Foreskin fibroblast (primary cell): ENCODE measurements at places on chromosomes 7 and 10.

DNA sequence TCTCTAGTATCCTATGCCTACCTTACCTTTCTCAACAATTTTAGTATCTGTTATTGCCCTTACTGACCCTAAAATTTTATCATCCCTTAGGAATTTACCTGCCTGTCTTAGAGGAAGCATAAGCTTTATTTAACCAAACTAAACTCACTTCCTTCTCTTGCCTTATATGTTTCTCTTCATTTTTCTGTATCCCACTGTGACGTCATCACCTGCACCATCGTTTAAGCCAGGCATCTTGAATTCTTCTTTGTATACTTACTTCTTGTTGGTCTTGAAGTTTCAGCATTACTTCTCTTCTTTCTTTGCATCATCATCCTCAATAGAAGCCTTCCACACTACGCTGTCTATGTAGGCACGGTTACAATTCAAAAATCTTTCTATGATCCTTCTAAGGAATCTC, 231.0 kb upstream of the SMIM30 start:
- DNase-seq: no peak

GRCh38 chr10:132892004-132892403, 50.4 kb downstream of the CFAP46 start:
- DNase-seq: peak; percentile 28

DNA sequence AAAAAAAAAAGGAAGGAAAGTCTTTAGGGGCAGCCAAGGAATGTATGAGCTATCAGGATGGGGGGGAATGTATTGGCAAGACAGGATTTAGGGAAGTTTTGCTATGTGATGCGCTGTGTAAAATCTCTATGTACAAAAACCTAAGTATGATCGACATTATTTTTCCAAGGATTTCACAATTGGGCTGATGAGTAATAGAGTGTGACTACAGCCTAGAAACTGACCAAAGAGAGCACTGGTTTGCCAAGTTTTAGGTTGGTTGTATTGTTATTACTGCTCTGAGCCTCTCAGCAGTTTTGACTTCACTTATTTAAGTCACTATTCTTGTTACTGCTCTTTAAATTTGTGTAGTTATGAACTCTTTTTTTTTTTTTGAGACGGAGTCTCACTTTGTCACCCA, 107.3 kb downstream of the NRCAM start:
- peak; percentile 91 for DNase-seq

DNA sequence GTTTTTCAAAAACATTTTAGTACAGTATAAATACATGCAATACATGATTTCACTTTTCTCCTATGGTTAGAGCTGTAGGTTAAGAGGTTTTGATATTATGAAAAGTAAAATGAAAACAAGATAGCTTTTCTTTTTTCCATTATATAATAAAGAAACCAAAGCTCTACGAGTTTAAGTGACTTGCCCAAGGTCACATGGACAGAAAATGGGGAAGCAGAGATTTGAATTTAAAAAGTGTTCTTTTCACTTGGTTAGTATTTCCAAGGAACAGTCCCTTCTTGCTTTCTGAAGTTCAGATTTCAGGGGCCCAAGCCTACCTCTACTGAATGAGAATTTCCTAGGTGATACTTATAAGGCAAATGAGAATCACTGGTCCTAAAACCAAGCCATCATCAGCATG, 13.2 kb upstream of the MAP3K8 start:
- DNase-seq: no peak

DNA sequence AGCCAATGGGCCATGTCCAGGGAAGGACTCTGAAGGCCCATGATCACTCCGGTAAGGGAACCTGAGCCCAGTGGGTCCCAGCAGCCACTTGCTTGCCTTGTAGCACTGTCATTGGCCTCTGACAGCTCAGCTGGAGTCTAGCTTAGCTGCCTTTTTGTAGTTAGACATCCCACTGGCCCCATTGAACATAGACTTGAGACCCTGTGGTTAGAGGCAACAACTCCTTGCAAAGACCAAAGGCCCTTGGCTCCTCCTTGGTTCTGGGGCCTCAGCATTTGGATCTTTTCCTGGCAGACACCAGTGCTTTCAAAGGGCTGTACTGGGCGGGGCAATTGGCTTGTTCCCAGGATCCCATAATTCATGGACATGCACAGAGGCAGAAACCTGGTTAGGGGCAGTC, 321.2 kb downstream of the CXCL12 start:
- no peak for DNase-seq

DNA sequence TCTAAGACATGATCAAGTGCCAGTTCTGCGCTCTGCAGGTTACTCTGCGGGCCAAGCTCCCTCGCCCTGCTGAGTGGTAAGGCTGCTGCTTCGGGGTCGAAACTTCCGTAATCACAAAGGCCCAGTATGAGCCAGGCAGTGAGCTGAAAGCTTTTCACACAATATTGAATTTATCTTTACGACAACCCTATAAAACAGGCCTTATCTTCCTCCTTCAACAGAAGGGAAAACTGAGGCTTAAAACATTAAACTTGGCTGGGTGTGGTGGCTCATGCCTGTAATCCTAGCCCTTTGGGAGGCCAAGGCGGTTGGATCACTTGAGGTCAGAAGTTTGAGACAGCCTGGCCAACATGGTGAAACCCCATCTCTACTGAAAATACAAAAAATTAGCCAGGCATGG, 83.3 kb downstream of the FAM107B start:
- no peak for DNase-seq

GRCh38 chr7:88455696-88456095, 149.0 kb upstream of the STEAP4 start:
- peak; percentile 5 for DNase-seq

DNA sequence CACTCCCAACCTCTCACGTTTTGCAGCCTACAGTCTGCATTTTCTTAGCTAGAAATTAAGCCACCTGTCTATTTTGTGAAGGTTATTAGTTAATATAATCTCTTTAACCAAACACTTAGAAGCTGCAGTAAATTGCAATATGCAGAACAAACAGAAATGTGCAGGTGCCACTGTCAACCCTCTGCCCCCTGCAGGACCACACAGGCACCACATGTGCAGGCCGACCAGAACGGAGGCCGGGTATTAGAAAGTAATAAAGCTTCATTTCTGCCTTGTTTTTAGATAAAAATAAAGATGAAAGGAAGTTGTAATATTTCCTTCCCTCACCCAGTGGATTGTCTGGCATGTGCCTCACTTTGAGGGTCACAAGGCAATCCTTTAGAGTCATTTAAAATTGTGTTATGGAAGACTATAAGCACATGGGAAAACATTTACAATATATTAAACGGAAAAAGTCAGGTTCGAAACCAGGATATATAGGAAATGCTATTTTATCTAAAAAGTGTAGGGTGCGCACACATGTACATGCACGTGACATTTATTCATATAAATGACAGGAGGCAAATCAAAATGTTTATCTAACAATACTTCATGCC, 158.2 kb downstream of the ARHGAP12 start:
- DNase-seq: peak; percentile 33

DNA sequence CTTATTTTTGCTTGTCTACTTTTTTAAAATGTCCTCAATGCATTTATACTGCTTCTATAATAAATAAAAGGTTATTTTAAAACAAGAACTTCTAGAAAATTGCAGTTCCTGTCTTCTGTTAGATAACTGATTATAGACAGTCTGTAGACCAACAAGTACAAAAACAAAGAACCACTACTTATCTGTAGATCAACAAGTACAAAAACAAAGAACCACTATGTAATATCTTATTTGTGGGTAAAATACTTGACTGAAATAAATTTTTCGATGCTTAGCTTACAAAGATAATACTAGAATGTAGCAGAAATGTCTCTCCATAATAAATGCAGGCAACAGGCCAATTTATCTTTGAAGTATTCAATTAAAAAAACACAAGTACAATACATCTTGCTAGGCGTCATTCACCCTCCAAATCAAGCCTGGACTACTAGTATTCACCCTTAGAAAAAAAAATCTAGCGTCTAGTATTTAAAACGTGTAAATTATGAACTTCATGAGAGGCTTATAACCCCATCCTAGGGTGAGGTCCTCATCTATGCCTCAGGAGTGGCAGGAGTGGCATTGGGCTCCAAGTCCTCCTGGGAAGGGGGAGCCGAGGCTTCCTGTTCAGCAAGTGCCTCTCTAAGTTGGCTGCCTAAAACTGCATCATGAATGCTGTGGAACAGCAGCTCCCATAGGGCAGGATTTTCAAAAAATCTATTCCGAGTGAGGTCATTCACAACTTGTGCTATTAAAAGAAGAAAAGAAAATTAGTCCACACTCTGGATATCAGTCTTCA, 26.6 kb downstream of the PSMC2 start:
- DNase-seq: no peak

GRCh38 chr10:71550628-71551027, 153.9 kb downstream of the CDH23 start:
- DNase-seq: no peak

DNA sequence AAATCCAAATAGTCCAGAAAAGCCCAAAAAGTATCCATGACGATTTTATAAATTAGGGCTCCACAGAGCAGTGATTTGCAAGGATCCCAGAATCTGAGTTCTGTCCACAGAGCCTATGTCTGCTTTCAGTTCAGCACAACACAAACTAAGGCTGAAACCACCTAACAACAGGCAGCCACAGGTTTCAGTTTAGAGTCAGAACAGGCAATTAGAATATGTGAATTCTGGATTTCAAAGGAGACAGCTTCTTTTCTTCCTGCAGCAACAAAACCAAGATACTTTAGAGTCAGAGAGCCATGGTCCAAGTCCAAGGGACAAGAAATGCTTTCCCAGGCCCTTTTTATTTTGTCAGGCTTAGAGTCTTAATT, 23.6 kb downstream of the IFIT3 start:
- no peak for DNase-seq

- DNase-seq: no peak
Measured at GRCh38 chr10:43193496-43194080, 55.3 kb downstream of the CSGALNACT2 start.

DNA sequence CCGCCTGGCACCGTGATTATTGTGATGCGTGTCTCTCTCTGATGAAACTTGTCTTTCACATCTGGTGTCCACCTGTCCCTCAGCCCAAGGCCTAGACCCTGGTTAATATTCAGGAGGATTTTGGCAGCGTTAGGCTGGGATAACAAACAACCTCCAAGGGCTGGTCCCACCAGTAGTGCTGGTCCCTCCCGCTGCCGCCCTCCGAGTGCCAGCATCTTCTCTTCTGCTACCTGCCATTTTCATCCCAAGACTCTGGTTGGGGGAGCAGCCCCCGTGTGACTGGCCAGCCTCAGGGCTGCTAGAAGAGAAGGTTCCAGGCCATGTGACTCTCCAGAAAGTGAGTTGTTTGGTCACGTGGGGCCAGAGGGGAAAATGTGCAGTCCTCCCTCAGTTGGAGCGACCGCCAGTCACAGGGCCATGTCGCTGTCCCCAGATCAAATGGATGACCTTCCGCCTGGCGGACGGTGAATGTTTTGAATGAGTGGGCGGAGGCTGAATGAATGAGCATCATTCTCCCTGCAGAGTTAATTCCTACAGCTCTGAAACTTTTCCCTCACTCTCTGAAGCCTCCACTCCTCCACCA, 479.9 kb upstream of the FOXK1 start:
- DNase-seq: no peak

DNA sequence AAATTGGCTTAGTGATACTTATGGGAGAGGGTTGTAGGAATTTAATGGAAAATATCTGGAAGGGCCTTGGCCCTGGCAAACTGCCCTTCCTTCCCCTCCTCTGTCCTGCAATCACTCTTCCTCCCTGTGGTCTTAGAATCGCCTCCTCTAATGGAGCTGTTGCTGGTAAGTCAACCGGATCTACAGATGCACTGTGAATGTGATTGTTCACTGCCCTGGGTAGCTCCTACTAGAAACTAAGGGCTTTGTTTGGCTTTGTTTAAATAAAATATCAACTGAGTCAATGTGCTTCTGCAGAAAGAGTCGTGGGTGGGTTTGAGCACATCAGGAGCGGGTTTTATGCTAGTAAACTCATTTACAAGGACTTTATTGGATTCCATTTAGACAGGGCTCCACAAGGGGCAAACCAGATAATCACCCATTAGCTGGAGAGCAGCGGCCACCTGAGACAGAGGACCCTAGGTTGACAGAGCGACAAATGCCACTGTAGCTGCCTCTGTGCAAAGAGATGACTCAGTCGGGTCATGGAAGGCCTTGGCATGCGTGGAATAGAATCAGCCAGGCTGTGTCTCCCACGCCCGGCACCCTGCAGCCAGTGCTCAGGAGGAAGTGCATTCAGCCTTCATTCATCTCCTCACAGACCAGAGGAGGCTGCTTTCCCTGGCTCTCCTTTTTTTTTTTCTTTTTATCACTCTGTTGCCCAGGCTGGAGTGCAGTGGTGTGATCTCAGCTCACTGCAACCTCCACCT, 97.9 kb downstream of the GAD2 start:
- no peak for DNase-seq

DNA sequence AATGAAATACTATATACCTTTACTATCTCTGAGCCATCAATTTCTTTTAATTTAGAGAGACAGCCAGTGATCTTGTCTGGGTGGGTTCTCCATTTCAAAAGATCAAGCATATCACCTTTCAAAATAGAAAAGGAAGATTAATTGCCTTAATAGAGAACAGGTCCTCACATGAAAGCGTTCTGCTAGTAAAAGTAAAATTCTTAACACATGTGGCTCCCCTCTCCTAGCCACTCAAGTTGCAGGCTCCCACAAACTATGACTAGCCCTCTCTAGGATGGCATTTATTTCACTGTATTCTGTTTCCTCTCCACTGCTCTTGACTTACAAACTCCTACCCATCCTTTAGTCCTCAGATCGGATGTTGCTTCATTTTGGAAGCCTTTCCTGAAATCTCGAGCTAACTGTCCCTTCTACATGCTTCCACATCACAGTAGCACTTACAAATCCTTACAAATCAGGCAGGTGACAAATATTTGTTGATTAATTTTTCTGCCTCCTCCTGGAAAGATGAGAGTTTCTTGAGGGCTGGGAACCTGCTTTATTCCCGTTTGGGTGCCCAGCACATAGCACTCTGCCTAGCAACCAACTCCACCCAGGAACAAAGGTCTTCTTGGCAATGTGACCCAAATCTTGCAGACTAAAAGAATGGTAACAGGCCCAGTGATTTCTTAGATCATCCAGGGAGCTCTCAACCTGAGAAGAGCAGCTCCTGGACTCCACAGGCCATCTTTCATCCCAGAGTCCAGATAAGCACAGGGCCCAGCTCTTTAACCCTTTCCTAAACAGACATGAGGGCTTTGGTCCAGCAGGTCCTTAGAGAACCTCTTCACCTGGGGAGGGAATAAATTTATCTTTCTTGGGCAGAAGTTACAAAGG, 310.4 kb upstream of the IMMP2L start:
- no peak for DNase-seq

DNA sequence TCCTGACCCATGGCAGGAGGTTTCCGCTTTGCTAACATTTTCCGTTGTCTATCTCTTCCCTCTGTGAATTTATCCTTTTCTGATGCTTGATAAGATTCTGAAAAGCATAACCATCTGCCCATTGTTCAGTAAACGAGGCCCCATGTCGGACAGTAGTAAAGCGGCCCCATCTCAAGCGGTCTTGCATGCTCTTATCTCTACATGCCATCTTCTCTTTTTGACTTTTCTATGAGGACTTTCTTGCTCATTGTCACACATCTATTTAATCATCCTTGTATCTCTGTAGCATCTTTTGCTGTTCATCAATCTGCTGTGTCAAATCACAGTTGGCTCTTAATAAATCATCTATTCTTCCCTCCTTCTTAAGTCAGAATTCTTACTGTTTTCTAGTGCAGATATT, 37.6 kb downstream of the ZNF248 start:
- no peak for DNase-seq

GRCh38 chr10:79939969-79940368, 8.9 kb downstream of the SFTPD start:
- DNase-seq: no peak

GRCh38 chr10:58833771-58834561, 321.3 kb downstream of the BICC1 start:
- DNase-seq: no peak
